CD4-positive, alpha-beta T cell treated with Interleukin-2 at 100 ng/mL for 4 hours (primary cell): ENCODE measurements at places on chromosomes 6 and 20.
A peak's percentile ranks its signal among the peaks of the same experiment; 100 is the strongest.

GRCh38 chr20:64129146-64129782, 21.9 kb upstream of the NPBWR2 start:
- no peak for DNase-seq

DNA sequence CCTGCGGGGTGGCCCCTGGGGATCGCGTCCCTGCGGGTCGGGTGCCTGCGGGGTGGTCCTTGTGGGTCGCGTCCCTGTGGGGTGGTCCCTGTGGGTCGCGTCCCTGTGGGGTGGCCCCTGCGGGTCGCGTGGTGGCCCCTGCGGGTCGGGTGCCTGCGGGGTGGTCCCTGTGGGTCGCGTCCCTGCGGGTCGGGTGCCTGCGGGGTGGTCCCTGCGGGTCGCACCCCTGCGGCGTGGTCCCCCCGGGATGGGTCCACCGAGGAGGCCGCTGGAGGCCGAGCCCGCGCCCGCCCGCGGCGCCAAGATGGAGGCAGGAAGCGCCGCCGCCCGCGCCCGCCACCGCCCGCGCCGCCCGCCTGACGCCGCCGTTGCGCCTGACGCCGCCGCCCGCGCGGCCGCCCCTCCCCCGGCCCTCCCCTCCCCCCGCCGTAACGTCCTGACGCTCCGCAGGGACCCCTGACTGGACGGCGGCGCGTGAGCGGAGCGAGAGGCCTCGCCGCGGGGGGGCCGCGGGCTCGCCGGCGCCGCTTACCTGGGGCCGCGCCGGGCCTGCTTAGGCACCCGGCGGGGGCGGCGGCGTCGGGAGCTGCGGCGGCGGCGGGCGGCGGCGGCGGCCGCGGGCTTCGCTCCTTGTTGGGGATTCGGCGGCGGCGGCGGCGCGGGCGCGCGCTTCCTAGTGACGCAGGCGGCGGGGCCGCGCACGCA, at the start of gene GMEB2:
Gene GMEB2 (minus strand): TSS at position 678 of the 705 bp plus-strand sequence. CDS start 7,704 bp downstream, outside the sequence.
- DNase-seq, result peak; percentile 75

DNA sequence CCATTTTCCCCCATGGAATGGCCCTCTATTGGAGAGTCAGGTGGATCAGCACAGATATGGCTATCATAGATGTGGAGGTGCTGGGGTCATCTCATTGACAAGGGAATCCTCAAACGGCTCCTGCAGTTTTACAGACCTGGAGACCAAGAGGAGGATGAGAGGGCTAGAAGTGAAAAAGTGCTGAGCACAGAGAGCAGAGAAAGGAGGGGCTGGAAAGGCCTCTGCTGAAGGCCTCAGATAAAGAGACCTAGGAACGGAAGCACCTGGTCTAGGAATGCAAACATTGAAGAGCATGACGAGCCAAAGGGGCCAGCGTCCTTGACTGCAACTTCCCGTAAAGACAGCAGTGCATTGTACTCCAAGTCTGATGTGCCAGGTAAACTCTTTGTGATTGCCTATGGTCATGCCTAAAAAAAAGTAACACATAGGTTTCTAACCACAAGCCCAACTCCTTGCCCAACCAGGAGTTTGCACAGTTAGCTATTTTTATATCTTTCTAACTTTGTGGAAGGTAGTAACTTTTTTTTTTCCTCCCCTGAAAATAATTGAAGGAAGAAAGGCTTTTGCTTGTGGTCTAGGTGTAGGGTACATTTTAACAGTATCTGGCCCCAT, 15.2 kb downstream of the RSPH4A start:
- DNase-seq, result no peak

DNA sequence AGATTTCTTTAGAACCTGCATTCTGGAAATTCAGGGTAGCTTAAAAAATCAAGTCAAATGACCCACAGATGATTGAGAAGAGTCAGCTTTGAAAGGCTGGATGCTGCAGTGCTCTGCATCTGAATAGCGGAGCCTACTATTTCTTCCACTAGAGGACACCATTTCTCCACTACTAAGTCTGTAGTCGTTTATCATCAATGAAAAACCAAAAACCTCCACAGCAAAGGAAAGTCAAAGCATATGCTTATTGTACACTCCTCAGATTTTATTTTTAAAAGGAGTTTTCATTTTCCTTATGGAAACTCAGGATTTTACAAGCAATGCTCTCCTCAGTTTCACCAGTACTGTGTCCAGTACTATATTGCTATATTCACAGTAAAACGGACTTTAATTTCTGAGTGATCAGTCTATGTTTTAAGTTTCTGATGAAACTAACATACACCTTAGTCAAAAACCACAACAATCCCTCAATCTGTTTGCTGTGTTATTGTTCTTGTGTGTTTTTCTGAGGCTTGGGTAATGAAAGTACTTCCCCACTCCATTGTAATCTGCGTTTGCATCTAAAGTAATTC, 50.5 kb upstream of the ENPP5 start:
- peak; percentile 18 for DNase-seq

GRCh38 chr20:1920252-1920651, 25.0 kb downstream of the SIRPA start:
- no peak for DNase-seq

GRCh38 chr6:146153040-146153758, 124.3 kb downstream of the GRM1 start:
- DNase-seq, result no peak

DNA sequence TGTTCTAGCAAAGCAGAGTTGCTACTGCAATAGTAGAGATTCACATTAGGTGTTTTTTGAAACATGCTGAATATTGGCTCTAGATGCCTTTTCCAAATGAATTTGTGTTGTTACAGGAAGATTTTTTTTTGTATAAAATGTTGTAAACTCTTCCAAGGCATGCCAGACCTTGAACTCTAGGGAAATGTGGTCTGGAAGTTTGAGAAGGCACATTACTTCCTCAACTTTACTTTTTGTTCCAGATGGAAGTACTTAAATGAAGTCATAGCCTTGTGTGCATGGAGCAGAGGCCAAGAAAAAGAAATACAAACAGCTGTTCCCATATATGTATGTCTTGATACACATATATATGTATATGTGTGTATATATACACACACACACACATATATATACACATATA, 585.7 kb upstream of the MARCKS start:
- no peak for DNase-seq

GRCh38 chr6:170405311-170405975, 98.9 kb downstream of the FAM120B start:
- DNase-seq, result no peak

DNA sequence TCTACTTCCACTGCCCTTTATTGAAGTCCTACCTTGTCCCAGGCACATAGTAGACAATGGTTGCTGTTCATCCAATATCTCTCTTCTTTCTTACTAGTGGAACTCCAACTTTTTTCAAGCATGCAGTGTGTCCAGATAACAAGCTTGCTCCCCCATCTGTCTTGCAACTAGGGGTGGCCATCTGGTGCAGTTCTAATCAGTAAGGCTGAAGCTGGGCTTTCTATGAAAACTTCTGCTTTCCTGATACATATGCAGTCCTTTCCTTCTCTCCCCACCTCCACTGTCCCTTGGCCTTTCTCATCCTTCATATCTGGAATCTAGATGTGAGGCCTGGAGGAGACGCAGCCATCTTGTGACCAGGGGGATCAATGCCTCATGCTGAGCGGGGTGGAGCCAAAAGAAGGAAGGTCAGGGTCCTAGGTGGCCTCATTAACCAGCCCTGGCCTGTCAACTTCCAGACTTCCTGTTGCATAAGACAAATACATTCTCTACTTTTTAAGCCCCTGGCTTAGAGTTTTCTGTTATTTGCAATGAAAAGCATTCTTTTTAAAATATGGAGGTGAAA, 59.6 kb upstream of the ZFP64 start:
- DNase-seq, result no peak

GRCh38 chr6:115905471-115905870, 155.2 kb downstream of the FRK start:
- no peak for DNase-seq

DNA sequence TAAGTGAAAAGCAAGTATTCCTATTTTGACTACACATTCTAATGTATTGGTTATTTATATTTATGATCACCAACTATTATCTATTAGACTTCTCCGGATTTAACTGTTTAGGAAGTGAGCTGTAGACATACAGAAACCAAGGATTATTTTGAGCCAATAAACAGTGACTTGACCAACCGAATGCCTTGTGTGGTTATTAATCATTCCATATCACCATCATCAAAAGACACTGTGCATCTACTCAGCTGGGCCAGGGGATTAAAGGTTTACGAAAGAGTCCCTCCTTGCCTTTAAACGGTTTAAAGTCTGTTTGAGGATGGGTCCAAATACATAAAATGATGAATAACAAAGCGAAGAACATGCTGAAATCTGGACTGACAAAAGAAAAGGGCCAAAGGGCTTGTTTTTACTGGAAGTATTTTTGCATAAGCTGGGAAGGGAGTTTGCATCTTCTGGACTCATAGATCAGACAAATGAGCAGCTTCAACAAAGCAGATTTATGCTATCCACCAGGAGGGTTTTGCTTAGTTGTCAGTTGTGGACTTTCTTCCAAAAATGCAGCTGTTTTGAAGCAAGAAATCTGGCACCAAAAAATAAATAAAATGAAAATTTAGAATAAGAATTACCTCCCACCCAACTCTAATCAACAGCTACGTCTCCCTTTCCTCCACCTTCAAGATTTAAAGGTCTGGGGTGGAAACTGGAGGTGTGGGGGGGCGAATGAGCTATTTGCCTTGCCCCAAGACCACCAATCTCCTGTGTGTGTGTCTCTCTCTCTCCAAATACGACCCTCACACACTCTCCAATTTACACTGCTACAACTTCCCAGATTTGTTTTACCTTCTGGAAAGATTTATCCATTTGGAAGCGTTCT, 33.6 kb upstream of the ID4 start:
- DNase-seq, result no peak

DNA sequence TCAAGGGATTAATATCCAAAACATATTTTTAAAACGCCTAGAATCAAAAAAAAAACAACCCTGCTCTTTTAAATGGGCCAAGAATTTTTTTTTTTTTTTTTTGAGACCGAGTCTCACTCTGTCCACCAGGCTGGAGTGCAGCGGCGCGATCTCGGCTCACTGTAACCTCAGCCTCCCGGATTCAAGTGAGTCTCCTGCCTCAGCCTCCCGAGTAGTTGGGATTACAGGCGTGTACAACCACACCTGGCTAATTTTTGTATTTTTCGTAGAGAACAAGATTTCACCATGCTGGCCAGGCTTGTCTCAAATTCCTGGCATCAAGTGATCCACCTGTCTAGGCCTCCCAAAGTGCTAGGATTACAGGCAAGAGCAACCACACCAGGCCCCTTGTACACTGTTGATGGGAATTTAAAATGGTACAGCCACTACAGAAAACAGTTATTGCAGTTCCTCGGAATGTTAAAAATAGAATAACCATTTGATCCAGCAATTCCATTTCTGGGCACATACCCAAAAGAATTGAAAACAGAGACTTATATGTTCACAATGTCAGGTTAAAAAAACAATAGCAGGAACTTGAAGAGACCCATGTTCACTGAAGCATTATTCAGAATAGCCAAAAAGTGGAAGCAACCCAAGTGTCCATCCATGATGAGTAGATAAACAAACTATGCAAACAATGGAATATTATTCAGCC, 3.1 kb upstream of the MYL9 start:
- DNase-seq, result no peak

DNA sequence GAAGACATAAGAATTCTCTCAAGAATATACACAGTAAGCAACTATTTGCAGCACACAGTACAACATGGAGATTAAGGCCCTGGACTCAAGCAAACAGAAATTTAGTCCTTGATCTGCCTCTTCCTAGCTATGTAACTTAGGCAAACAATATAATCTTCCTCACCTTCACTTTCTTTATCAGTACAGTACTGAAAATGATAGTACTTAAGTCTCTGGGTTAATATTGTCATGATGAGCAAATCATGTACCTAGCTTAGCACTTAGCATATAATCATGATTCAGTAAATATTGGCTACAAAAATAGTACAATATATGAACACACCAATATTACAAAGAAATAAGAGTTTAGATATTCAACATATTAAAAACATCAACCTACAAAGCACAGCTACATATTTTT, 320.5 kb downstream of the HACE1 start:
- DNase-seq, result no peak

DNA sequence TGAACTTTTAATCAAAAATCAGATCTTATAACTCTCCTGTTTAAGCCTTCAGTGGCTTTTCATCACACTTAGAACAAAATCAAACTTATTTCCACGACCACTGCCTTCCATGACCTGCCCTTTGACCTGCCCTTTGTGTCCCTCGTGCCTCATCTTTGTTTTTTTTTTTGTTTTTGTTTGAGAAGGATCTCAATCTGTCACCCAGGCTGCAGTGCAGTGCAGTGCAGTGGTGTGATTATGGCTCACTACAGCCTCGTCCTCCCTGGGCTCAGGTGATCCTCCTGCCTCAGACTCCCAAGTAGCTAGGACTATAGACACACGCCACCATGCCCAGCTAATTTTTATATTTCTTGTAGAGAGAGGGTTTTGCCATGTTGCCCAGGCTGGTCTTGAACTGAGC, 86.8 kb downstream of the CNBD2 start:
- no peak for DNase-seq

- DNase-seq, result no peak
Measured at GRCh38 chr6:96816301-96816817, 20.9 kb downstream of the GPR63 start.

DNA sequence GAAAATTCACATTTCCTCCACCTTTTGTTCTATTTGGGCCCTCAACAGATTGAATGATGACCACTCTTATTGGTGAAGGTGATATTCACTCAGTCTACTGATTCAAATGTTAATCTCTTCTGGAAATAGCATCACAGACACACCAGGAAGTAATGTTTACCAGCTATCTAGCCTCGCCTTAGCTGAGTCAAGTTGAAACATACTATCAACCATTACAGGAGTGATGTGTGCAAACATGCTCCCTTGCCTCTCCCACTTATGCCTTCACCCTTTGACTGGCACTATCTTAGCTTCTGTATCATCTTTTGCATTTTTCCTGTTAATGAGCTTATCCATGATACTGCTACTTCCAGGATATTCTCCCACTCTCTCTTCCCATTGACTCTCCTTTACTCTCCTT, 191.9 kb downstream of the CENPW start:
- no peak for DNase-seq

GRCh38 chr20:8432435-8433148, 300.5 kb downstream of the PLCB1 start:
- DNase-seq, result no peak
